Activated T-cell treated with anti-CD3 and anti-CD28 coated beads for 4 hours (primary cell): ENCODE measurements at places on chromosomes 1 and 21.
A peak's percentile ranks its signal among the peaks of the same experiment; 100 is the strongest.

DNA sequence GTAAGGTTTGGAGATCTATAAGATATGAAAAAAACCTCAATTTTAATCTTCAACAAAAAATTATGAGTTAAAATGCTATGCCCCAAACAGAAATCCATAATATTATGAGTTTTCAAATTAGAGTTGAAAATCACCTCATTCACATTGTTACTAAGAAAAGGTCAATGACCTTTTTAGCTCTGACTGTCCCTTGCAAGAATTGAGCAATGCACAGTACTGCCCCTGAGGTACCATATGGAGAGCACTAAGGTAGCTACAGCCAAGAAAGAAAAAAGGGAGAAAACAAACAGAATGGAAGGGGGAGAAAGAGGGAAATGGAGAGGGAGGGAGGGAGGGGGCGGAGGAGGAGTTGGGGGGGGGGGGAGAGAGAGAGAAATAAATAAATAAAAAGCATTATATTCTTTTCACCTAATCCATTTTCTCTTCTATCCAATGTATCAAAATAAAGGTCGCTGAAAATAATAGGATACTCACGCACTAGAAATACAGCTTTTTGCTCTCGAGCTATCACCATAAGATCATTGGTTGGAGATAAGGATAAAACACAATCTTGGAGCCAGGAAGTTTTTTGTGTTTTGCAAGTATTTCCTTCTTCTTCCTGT is 58.8 kb downstream of the RAB3GAP2 start:
- DNase-seq: no peak

DNA sequence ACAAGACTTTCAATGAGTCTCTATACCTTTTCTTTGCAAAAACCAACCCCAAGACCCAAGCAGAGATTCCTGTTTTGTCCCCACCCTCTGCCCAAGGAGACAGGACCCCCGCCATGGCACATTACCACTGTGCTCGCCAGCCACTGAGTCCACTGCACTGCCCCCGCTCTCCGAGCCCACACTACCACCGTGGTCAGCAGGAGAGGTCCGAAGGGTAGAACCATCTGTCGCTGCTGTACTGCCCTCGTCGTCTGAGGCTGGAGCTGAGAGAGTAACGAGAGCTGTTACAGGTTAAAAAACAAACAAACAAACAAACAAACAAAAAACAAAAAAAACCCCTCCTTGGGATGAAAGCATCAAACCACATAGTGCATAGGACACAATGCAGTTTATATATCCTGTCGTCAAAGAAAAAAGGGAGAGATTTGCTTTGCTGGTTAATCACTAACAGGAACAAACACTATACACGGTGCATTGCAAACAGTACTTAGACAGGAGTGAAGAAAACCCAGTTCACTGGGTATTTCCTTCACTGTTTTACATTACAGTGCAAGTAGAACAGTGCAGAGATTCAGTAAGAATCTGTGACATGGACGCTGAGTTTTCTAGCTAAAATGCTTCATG is 71.0 kb downstream of the UBR4 start:
- DNase-seq: no peak

DNA sequence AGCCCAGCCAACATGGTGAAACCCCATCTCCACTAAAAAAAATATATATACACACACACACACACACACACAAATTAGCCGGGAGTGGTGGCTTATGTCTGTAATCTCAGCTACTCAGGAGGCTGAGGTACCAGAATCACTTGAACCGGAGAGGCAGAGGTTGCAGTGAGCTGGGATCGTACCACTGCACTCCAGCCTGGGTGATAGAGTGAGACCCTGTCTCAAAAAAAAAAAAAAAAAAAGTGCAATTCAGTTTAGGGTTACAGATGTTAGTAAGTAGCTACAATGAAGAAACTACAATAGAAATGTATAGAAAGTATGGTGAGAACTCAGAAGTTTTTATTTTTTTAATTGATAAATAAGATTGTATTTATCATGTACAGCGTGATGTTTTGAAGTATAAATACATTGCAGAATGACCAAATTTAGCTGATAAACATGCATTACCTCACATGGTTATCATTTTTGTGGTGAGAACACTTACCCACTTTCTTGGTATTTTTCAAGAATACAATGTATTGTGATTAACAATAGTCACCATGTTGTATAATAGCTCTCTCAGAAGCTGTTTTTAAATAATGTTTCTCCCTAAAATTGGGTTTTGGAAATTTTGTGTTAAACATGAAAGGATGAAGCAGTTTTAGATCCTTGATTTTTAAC is 17.9 kb downstream of the KDM1A start:
- no peak for DNase-seq

DNA sequence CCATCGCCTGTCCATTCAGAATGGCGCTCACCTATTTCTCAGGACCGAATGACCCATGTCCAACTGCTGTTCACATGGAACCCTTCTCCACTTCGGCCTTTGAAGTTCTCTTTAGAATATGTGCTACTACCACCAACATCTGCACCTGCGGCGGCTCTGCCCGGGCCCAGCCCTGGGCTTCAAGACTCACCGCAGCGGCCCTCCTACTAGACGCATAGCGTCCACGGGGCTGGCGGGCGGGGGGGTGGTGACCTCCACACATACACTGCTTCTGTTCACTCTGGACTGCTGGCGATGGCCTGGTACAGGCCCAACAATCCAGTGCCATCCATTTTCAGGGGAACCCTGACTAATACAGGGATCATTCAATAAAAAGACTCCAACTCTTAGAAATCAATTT is 394.2 kb downstream of the VAV3 start:
- DNase-seq: no peak

DNA sequence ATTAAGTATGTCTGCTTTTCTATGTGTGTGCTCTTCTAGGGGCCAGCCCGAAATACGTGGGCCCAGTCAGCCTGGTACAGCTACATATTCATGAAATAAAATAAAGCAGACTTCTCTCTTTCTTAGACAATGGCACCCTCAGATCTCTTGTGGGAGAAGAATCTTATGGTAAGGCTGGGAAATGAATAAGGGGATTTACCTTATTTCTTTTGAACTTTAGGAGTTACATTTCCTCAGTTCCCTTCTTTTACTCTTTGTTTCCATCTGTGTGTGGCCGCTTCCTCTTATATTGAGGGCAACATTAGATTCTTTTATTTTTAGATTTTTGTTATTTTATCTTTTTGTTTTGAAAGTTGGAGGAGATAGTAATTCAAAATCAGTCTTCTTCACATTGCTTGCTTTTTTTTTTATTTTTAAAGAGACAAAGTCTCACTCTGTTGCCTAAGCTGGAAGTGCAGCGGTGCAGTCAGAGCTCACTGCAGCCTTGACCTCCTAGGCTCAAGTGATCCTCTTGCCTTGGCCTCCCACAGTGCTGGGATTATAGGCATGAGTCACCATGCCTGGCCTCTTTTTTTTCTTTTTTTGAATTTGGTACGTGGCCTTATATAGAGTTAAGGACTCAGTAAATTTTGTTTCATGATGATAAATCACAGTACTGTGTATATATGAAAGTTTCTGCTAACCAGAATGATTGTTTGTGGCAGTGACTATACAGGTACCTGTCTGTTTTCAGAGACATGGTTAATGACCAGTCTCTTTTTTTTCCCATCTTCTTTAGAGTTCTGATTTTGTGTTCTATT is 9.1 kb downstream of the LAMC1 start:
- no peak for DNase-seq

GRCh38 chr1:107477233-107477632 is 336.4 kb downstream of the NTNG1 start:
- DNase-seq: no peak

GRCh38 chr1:181987996-181988395 is 73.5 kb downstream of the ZNF648 start:
- DNase-seq: no peak

GRCh38 chr1:111739925-111740765 is 950 bp upstream of the INKA2 start:
- DNase-seq: no peak

DNA sequence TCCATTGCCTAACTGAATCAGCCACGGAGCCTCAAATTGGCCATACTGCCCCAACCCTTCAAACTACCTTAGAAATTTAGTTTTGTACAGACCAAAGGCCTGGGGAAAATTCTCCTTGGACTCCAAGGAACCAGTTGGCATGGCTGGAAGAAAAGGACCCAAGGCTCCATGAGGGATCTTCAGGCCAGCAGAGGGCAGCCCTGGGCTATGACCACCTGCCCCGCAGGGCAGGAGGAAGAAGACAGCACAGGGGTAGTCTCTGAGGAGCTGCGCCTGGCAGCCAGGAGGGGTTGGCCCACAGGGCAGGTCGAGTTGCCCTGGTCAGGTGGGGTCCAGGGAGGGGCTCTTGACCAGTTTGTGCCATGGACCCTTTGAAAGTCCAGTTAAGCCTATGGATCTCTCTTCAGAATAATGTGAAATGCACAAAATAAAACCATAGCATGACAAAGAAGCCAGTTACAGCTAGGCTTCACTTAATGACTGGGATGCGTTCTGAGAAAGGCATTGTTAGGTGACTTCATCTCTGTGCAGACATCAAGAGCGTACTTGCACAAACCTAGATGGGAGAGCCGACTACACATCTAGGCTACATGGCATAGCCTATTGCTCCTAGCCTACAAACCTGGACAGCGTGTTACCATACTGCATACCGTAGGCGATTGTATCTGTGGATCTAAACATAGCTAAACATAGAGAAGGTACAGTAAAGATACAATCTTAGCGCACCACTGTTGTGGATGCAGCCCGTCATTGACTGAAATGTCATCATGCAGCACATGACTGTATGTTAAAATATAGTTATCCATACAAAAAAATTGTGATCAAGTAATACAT is 26.1 kb downstream of the CACNA1S start:
- peak; percentile 6 for DNase-seq

DNA sequence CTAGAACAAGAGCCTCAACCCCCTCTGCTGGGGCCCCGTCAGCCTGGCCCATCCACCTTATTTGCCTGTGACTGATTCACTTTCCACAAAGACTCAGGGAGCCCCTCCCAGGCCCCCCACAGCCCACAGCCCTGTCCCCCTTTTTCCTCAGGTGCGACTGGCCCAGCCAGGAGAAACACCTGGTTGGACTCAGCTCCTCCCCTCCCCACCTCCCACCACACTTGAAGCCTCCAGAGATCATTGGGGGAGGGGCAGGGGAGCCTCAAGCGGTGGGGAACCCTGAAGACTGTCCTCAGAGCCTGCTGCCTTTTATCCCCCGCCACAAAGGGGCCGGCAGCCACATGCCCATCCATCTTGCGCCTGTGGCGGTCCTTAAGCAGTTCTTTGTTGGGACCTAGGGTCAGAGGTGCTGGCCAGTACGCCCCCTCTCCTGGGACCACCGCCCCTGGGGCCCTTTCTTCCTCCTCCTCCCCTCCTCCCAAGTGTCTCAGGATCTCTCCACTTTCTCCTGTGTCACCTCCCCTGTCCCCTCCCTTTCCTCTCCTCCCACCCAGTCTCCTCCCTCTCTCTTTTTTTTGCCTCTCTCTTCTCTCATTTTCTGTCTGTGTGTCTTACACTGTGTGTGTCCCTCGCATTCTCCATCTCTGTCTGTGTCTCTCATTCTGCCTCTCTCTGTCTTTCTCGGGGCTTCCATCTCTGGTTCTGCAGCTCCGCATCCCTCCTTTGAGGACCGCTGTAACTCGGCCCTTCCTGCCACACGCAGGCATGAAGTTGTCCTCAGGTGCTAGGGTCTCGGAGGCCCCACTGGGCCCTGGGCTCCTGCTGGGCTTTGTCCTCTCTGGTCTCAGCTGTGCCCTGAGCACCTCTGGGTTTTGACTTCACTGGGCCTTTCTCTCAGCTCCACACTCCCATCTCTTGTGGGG is 12.2 kb downstream of the CRABP2 start:
- DNase-seq: no peak

- no peak for DNase-seq
These were observed 407.3 kb downstream of the SIPA1L2 start for GRCh38 chr1:232222614-232223013.

- DNase-seq: no peak
These were observed 138.7 kb downstream of the GALNT2 start for GRCh38 chr1:230205719-230206198.

GRCh38 chr21:17779496-17779895 is 39.7 kb downstream of the C21orf91 start:
- no peak for DNase-seq

DNA sequence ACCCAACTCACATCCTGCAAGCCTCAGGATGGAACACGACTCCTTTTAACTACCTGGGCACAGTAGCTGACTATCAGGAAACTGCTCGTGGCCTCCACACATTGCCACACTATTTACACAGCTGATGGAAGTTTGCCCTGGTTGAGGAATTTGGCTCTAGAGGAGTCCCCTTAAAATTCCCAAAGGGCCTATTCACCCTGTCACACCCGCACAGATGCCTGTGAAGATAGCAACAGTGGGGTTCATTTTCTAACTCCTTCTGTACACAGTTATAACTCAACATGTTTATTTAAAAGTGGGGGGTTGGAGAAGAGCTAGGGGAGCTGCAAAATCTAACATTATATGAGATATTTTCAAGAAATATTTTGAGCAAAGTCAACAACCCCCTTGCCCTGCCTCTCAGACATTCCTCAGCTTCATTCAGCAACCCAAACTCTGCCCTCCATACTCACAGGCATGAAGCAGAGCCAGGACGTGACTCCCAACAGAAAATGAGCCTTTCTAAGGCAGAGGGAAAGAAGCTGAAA is 35.8 kb upstream of the CCN1 start:
- no peak for DNase-seq

DNA sequence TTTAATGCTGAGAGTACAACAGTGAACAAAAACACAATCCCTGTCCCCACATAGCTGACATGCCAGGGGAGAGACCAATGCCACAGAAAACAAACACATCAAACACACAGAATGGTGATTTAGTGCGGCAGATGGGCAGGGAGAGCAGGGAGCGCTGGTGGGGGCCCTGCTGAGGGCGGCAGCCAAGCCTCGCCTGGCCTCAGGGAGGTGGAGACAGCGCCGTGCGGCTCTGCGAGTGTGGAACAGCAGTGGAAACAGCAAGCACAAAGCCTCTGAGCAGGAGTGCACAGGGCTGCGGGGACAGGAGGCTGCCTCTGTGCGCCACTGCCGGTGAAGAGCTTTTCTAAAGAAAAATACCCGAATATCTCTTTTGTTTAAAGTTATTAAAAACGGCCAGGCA is 17.0 kb downstream of the MCM3AP start:
- no peak for DNase-seq

DNA sequence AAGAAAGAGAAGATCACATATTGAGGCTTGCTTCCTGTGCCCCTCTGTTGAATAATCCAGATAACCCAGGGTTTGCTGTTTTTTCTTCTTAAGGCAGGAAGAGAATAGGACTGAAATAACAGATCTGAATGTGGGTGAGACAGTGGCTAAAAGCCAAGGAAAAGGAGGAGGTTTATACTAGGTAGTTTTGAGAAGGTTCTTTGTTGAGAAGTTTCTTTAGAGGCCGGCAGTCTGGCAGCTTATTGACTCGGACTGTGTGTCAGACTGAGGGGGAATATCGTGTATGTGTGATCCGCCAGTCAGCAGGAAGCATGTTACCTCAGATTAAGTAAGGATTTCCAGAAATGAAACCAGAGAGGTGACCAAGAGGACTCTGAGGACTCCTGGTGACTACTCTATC is 119.8 kb downstream of the PLA2G4A start:
- DNase-seq: no peak

- DNase-seq: no peak
These were observed 142.6 kb downstream of the PSMG1 start for GRCh38 chr21:39040494-39041110.

- DNase-seq: no peak
These were observed 14.0 kb downstream of the GTF2B start for GRCh38 chr1:88877382-88877825.

GRCh38 chr1:3690282-3691065 is 38.2 kb downstream of the TP73 start:
- no peak for DNase-seq
